ENCODE measurements at places on chromosomes 12 and 14.
A peak's percentile ranks its signal among the peaks of the same experiment; 100 is the strongest.

DNA sequence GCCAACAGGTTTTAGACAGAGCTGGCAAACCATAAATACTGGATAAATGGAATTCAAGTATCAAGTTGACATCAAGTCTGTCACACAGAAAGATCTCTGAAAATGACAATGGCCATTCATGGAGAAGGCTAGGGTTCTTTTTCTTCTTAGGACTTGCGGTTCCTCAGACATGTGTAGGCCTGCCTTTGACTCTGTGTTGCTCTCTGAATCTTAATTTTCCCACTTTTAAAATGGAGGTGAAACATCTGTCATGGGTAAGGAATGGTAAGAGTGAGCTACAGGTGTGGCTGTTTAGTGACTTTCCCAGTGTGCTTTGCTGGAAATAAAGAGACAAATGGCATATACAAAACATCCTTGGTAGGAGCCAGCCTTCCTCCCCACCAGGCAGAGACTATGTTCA lies 79.2 kb downstream of the PTCSC3 start:
- no peak for DNase-seq

DNA sequence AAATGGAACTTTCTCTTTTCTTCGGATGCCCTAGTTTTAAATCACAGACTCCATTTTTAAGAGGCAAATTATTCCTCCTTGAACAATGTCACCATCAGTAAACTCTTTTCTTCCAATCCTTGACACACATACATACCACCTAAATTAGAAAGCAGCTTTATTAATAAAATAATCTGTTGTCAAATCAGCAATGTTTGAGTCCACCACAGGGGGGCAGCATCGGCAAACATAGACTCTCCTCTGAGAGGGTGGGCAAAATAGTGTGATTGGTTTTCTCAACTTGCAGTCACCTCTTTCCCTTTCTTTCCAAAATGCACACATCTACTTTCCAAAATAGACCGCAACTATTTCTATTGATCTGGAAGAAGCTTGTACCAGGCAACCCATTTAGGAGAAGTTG lies 438.4 kb upstream of the OR4E1 start:
- no peak for DNase-seq

GRCh38 chr14:25411781-25412757 lies 362.1 kb upstream of the STXBP6 start:
- peak; percentile 1 for DNase-seq

DNA sequence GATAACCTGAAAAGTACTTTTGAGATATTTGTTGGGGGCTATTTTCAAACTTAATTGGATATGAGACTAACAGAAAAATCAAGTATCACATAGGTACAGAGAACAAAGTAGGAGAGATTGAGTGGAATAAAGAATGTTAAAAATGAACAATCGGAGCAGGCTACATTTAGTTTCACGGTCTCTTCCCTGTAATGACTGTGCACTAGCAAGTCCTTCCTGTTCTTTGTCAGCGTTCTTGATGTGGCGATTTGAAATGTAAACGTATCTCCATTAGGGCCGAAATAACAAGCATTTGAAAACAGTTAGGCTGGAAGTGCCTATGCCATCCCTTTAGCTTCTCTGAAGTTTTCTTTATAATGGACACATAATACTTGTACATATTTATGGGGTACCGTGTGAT lies 31.0 kb downstream of the SLC25A29 start:
- DNase-seq: no peak

- DNase-seq: no peak
These were observed 22.4 kb downstream of the NFYB start for GRCh38 chr12:104115587-104115975.
